ENCODE measurements at places on chromosomes 12 and 14. TPM values are rescaled to one million over a fixed set of nuclear protein-coding genes. Genes with fewer than 3 reads are reported as not detected.

DNA sequence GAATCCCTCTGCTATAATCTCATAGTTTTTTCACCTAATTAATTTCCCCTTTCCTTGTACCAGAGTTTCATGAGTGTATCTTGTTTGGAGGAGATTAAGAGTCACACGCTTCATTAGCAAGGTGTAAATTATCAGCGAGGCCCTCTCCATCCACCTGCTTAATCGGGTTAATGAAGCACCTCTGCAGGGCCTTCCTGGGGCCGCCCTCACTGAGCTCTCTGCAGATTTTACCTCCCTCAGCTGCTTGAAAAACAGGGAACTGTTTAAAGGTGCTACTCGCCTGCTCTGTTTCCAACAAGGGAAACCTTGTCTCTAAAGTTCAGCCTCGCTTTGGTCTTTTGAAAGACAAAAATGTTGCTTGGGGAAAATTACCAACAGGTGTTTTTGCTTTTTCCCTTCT lies 35.8 kb downstream of the OTX2 start:
- H3K4me1 ChIP-seq, result no peaks in the 10 kb centered on the region
- H3K27me3 ChIP-seq, result no peaks in the 10 kb centered on the region
- no peak overlapping the region for H3K27ac ChIP-seq
- no peak for DNase-seq
- H3K36me3 ChIP-seq, result no peaks in the 10 kb centered on the region

GRCh38 chr12:80766897-80767296 lies 50.2 kb downstream of the MYF5 start:
- peaks cover 4% of the 10 kb centered on the region for H3K27me3 ChIP-seq
- no peak overlapping the region for H3K27ac ChIP-seq
- H3K4me3 ChIP-seq, result no peak overlapping the region
- H3K36me3 ChIP-seq, result no peaks in the 10 kb centered on the region

KRT73 gene
- total RNA-seq, result not detected

RNU7-1 gene
- total RNA-seq, result not detected

Data from activated T-helper 1 cell treated with anti-CD3 and anti-CD28 coated beads, Interleukin-12 subunit alpha, Interleukin-12 subunit beta, Interleukin-2, Interleukin-4 antibody, amounts not matched to agents 30 ng/mL and 10 ng/mL and 1 ng/mL, durations not matched to agents 14 hours and 24 hours and 36 hours (primary cell).